NCI-H1092 (cell line): ENCODE measurements at places on chromosomes 2 and 18.

- no peak for DNase-seq
Observed at GRCh38 chr2:241111440-241111805, 9.3 kb upstream of the MTERF4 start.

GRCh38 chr18:11909591-11910026 lies 1.5 kb upstream of the MPPE1 start:
- DNase-seq, result no peak

DNA sequence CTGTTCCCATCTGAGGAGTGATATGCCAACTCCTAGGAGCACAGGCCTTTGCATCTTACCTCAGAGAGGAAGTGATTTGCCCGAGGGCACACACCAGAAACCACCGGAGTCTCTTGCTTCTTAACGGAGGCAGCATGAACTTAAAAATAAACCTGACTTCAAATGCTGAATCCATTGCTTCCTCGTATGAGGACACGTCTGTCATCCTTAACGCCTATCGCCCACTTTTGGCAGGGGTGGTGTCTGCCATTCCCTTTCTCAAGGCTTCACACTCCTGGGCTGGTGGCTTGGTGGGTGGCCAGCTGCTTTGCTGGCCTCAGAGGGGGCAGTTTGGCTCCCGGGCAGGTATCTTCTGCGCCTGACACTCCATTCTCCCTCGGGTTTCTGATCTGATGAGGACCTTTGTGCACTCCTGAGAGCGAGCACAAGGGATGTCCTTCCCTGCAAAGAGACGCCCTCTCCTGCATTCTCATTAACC lies 1.1 kb upstream of the PREB start:
- no peak for DNase-seq

DNA sequence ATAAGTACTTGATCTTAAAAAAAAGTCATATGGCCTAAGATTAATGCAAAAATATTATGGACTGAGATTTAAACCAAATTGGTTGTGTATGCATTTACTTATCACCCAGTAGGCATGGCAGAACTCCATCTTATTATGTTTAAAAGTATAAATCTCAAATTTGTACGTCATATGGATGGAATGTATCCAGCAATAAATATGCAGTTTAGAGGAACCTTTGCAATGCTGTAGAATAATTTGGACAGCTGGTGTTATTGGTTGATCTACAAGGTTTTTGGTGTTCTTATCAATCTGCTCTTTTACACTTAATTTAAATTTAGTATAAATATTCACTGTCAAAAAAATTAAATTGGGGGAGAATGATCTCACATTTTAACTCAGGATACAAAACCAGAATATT lies 640.2 kb downstream of the SATB2 start:
- DNase-seq, result no peak

DNA sequence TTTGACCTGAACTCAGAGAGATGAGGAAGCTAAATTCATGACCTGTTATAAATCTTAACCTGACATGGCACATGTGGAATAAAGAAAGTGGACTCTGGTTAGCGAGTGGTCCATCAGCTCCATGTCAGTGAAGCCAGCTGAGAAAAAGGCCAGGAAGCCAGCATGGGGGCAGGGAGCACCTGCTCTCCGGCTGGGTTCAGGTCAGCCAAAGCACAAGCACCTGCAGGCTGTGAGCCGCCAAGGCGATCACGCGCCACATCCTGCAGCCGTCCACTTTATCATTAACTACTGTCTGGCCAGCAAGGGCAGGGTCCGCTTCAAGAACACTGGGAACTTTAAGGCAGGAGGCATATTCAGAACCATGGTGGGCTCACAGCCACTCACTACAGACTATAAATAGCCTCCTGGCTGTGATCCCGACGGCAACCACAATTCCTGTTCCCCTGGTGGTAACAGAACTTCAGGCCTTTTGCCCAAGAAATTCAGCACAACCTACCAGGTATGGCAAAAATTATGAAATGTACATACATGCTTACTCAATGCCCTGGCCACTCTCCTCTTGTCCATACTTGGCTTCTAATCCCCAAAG lies 35.5 kb downstream of the ACVR1 start:
- DNase-seq, result peak; percentile 35
